ENCODE measurements at places on chromosomes 3 and 15.

GRCh38 chr15:94236608-94237007, 5.2 kb downstream of the MCTP2 start:
- DNase-seq = no peak

GRCh38 chr3:197501496-197501878, 54.3 kb downstream of the BDH1 start:
- DNase-seq = no peak

GRCh38 chr3:62361261-62361660, 12.1 kb downstream of the FEZF2 start:
- DNase-seq = no peak

- no peak for DNase-seq
Observed at GRCh38 chr3:80451393-80451792, 683.6 kb upstream of the ROBO1 start.

DNA sequence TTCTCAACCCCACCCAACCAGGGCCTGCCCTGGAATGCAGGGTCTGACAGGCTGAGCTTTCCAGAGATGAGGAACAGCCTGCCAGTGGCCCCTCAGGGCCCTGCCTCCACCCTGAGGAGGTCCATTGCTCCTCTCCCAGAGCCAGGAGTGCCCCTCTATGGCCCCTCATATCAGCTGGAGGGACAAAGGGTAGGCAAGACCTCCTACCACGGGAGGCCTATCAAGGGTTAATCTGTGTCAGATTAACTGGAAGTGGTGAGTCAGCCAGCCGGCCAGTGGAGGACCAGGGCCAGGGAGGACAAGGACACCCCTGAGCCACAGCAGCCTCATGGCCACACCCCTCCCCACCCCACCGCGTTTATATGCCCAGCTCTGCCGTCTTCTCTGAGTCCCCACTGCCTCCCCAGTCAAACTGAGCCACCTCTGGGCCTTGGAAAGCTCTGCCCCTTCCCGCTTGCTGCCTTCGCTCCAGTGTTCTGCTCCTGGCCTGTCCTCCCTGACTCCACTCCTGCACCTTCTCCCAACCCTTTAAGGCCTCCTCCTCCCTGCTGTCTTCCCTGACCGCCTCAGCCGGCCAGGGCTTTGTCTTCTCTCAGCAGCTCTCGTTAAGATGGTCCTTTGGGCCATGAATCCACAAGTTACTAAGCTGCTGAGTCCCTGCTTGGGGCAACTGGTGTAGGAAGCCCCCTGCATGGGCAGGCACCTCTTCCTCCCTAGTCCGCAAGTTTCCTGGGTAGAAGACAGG, 6.5 kb downstream of the CCDC33 start:
- no peak for DNase-seq

DNA sequence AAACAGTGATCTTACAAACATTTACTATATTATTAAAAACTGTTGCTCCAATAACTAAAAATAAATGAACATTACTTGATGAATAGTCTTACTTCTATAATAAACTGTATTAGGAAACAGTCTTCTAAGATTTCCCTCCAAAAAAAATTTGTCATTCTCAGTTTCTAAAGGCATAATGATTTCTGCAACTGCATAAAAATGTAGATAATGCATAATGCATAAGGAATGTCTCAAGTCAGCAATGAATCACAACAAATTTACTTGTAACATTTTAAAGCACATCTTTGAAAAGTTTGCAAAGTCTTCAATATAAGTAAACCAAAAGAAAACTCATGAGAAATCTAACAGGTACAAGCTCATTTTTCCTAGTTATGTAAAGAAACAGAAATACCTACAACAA, 113.5 kb downstream of the VPS13C start:
- no peak for DNase-seq

DNA sequence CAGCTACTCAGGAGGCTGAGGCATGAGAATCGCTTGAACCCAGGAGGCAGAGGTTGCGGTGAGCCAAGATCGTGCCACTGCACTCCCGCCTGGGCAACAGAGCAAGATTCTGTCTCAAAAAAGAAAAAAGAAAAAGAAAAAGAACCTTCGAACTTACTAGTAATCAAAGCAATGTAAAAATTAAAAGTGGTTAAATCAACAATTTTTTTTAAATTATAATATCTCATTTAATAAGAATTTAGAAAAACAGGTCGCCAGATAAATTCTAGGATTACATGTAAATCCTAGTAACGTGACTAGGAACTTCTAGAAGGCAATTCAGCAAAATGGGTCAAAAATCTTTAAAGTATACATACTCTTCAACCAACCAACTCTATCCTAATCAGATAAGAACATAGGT, 37.2 kb downstream of the GSK3B start:
- no peak for DNase-seq
